Activated T-cell treated with anti-CD3 and anti-CD28 coated beads, Interleukin-2, amount 50 U/mL, for 48 hours (primary cell): ENCODE measurements at places on chromosomes 12 and 14.

DNA sequence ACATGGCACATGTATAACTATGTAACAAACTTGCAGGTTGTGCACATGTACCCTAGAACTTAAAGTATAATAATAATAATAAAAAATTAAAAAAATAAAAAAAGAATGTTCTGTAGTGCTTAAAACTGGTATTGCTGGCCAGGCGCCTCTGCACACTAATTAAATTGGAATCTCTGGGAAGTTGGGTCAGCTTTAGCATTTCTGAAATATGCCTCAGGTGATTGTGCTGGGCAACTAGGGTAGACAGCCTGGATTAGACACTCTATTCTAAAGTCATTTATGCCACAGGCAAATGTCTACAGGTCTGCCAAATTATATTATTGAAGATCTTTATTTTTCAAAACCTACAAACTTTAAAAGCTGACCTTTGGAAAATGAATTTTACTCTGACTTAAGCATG is 55.3 kb downstream of the PPM1H start:
- no peak for DNase-seq

DNA sequence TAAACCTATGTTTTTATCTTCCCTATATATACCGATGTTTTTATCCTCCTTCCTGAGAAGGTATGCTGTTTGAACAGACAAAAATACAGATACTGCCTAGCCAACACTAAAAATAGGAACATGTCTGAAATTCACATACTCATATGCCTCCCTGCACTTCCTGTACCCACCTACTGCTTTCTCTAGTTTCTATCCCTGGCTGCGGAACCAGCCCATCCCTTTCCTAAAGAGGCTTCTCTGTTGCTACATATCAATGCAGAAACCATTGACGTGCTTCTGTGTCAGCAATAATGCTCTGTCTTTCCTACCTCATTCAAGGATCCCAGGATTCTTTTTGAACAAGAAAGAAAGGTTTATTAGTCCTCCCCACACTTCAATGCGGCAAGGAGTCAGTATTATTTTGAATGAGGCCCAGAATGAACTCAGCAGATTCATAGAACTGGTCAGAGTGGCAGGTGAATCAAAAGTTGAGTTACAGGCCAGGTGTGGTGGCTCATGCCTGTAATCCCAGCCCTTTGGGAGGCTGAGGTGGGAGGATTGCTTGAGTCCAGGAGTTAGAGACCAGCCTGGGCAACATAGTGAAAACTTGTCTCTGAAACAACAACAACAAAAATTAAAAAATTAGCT is 67.8 kb upstream of the NAP1L1 start:
- no peak for DNase-seq

GRCh38 chr14:69059658-69060623 is 80.8 kb upstream of the ACTN1 start:
- no peak for DNase-seq

DNA sequence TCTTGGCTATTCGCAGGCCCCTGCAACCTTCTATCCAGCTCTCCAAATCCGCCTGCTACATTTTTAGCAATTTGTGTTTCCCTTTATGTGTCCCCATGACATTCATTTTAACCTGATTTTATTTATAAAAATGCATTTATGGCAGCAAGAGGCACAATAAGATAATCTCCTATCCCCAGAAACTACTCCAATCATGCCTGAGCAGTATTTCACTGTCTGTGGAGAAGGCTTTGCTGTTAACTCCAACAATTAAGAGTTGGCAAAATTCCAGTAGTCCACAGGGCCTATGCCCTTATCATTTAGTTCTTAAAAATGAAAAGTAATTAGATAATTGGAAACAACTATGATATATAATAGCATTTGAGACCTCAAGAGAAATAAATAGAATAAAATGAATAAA is 462.4 kb downstream of the TRHDE start:
- DNase-seq = no peak

- no peak for DNase-seq
These were observed 65.3 kb downstream of the NKX2-1 start for GRCh38 chr14:36454599-36455240.

DNA sequence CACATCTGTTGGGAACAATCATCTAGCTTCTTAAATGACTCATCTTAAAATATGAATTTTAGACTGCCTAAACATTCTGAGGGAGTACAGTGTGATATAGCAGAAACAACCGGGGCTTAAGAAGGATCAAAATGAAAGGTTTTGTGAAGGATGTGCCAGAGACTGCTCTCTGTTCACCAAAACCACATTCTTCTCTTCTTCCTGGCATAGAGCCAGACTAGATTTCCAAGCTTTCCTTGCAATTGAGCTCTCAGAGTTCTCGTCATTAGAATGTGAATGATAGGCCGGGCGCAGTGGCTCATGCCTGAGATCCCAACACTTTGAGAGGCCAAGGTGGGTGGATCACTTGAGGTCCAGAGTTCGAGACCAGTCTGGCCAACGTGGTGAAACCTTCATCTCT is 94.5 kb downstream of the LRRIQ1 start:
- DNase-seq = no peak

DNA sequence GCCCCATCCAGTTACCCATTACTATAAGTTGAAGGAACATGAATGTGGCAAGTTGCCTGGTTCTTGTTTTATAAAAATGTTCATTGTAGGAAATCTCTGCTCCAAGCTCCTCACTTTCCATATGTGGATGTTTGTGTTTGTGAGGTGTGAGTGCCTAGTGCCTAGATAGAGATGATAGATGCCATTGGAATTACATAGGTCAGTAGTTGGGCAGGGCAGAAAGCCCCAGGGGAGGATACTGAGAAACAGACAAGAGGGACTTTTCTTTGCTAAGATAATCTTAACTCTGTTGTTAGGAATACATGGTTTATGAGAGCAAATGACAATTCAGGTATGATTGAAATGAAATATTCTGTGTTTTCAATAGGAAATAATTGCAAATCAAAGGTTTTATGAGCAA is 226.3 kb upstream of the GRIP1 start:
- no peak for DNase-seq

GRCh38 chr14:60315196-60315990 is 66.4 kb downstream of the PPM1A start:
- DNase-seq = no peak

DNA sequence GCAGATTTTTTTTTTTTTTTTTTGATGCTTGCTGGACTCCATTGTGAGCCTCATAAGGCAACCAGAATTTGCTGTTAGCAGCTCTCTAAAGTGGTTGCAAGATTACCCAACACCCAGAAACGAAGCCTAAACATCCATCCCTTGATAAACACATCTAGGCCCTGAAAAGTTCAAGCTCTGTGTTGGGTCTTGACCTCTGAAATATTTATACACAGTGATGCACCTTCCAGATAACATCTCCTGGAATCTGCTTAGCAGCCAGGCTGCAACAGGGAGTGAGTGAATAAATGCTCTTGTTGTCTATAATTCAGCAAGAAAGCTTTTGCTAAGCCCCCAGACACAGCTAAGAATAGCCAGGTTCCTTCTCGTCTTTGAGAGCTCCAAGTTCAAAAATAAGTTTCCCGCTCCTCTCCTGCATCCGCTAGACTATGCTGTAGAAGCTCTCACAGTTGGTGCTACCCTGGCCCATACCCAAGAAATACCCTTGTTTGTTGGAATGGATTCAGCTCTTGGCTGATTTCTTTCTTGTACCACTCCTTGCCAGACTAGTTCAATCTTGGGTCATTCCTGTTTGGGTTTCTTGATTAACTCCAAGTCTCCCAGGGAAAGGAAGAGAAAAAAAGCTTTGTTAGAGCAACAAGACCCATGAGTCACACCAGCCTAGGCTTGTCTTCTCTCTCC is 610.6 kb upstream of the TBX3 start:
- DNase-seq = no peak

GRCh38 chr12:124726596-124727263 is 136.9 kb downstream of the SCARB1 start:
- no peak for DNase-seq

GRCh38 chr14:68788996-68789820 is 3.7 kb downstream of the ZFP36L1 start:
- peak; percentile 86 for DNase-seq

DNA sequence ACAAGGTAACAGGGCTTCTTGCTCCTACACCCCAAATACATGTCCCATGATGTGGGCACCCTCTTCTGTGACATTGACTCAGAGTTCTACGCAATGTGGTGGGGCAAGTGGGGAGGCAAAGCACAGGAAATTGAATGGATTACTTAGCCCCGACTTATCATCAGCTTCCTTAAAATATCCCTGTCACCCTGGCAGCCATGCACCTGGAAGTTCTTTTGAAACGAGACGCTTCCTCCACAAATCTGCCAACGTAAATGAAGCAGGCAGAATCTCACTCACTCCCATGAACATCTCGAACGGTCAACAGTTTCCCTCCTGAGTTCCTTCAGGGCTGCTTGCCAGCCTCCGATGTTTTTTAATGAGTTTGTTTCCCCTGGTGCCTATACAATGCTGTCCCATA is 33.5 kb downstream of the RNFT2 start:
- DNase-seq = no peak

DNA sequence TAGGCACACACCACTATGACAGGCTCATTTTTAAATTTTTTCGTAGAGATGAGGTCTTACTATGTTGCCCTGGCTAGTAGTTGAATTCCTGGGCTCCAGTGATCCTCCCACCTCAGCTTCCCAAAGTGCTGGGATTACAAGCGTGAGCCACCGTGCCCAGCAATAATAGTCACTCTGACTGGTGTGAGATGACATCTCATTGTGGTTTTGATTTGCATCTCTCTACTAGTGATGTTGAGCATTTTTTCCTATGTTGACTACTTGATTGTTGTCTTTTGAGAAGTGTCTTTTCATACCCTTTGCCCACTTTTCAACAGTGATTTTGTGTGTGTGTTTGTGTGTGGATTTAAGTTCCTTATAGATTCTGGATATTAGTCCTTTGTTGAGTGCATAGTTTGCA is 26.3 kb downstream of the ATP2A2 start:
- DNase-seq = no peak

- DNase-seq = no peak
These were observed 841.9 kb downstream of the TMTC2 start for GRCh38 chr12:83528571-83528970.

DNA sequence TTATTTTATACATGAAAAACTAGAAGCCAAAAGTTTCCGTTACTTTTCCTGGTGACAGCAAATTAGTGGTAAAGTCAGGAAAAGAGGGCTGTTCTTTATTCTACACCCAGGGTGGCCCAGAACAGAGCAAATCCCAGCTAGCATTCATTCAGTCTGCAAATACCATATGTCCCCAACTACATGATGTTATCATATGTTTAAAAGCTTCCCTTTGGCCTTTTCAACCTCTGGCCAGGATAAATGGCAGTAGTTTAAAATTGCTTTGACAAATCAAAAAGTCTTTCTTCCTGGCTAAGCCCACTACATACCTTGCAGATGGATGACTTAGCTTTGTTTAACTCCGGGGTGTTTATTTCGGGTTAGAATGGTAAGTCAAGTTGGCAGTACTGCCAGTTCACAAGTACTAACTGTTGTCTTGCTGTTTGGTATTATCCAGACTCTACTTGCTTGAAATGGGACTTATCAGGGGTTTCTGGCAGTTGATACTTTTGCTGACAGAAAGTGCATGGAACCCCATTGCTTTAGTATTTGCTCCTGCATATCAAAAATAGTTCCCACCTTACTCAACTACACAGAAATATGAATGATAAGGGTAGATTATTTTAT is 69.7 kb downstream of the PKP2 start:
- DNase-seq = no peak

DNA sequence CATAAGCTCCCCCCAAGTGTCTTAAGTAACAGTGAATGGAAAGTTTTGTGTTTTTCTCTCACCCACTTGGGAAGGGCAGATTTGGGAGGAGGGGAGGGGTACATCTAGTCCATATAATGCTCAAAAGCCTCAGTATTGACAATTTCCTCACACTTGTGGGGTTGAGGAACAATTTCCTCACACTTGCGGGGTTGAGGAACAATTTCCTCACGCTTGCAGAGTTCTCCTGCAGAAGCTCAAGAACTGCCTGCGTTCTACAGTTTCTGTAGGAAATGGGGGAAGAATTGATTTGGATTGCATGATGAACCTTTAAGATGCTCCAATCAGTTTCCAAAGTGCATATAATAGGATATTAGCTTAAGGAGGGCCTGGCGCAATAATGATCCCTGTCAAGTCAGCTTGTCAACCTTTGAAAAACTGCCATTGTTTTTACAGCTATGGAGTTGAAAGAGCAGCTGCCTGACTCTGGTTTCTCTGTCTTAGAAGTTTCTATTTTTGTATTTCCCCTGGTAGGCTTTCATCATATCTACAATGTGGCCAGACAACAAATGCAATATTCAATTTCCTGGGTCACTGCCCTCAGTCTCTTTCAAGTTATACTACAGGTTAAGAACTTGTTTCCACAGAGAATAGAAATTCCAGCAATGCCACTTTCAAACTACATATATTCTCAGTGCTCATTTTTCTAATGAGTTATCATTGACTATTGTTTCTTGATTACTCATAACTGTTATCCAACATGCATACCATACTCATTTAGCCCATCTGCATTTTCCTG is 66.5 kb downstream of the PLEKHG7 start:
- DNase-seq = no peak

DNA sequence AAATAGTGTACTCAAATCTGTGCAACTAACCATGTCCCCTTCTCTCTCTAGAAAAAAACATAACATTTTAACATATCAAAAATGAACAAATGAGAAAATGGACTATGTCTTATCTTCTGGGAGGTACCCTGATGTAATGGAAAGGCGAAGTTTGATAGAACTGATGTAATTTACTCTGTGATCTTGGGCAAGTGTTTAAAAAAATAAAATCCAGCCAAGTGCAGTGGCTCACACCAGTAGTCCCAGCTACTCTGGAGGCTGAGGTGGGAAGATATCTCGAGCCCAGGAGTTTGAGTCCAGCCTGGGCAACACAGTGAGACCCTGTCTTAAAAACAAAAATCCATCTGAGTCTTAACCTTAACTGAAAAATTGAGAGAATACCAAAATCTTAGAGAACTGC is 35.8 kb upstream of the CFL2 start:
- no peak for DNase-seq

GRCh38 chr12:124371970-124372555 is 77.2 kb downstream of the RFLNA start:
- no peak for DNase-seq

- peak; percentile 4 for DNase-seq
These were observed 141.0 kb downstream of the ZFP36L1 start for GRCh38 chr14:68651652-68652432.

- no peak for DNase-seq
These were observed 57.2 kb upstream of the SCN8A start for GRCh38 chr12:51533799-51534198.

DNA sequence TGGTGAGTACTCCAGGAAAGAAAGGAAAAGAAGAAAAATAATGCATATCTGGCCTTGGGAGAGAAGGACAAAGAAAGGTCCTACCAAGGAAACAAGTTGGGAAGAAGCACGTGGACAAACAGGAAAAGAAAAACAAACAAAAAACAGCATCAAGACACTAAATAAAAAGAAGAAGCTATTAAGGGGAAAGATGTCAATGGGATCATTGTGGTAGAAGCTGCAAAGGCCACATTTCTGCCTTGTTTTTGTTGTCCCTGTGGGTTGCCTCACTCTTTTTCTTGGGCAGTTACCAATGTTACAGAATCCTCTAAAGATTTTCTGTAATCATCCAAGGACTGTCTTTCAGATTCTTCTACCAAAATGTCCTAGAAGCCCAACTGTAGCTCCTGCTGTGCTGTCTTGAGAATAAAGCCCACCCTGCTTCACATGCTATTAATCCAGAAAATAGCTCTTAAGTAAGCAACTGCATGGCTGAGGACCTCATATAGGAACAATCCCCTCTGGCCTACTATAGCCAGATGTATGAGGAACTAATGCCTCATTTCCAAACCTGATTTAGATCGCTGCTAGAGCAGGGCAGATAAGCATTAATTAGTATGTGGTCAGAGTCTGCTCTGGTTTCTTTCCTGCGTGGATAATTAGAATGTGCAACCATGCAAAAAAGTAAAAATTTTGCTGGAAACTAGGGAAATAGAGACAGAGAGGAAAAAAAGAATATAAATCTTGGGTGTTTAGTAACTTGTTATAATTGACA is 10.2 kb upstream of the CPNE8 start:
- no peak for DNase-seq
